ENCODE measurements at places on chromosomes 16 and 17.

DNA sequence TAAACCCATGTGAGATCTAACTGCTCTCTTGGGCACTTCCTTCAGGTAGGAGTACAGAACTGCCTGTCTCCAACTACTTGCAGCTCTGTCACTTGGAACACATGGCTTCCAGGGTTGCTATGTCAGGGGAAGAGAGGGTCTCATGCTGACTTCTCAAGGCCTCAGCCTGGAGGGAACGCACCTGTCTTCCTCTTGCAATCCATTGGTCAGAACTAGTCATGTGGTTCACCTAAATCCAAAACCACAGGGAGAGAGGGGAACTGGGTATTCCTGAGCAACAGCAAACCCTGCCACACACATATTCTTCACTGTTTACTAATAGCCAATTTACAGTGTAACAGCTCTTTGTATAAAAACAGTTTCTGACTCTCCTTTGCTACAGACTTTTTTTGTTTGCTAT is 206.1 kb downstream of the KCNJ2 start:
- DNase-seq: no peak

GRCh38 chr16:21565507-21565860 is 33.9 kb upstream of the METTL9 start:
- DNase-seq: no peak

GRCh38 chr17:82702231-82702927 is 3.9 kb upstream of the RAB40B start:
- DNase-seq: no peak

GRCh38 chr16:2859686-2860265 is 1.8 kb upstream of the PRSS22 start:
- DNase-seq: no peak

DNA sequence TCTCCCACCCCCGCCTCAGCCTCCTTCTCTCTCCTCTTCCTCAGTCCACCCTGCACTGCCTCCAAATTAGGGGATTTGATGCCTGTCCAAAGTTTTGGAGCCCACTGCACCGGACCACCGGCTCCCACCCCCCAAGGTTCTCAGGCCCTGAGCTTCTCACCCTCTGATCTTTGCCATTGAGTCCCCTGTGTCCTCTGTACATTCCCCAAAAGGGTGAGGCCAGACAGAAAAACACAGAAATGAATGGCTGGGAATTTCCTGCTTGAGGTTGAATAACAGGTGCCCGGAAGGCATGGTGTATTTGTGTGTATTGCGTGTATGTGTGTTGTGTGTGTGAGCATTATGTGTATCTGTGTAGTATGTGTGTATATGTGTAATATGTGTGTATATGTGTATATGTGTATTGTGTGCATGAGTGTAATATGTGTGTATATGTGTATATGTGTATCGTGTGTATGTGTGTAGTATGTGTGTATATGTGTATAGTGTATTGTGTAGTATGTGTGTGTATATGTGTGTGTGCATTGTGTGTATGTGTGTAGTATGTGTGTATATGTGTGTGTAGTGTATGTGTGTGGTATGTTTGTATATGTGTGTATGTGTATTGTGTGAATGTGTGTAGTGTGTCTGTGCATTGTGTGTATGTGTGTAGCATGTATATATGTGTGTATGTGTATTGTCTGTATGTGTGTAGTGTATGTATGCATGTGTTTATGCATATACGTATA is 16.0 kb upstream of the CCL17 start:
- no peak for DNase-seq

DNA sequence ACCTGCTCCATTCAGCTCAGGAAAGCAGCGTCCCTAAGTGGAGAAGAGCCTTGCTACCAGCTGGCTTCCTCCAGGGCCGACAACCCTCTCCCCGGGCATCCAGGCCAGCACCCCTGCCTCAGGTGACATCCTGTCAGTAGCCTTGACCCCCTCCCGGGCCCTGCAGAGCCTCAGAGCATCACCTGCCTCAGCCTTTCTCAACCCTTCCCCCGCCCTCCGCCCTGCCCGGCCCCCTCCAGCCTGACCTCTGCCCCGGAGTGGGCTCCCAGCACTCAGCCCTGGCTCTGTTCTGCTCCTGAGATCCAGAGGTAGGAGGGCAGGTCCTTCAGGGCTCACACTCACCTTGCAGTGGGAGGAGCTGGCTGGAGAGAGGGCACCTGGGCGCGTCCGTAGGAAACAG is 73.8 kb upstream of the METRNL start:
- DNase-seq: no peak
